ENCODE measurements at places on chromosomes 2 and 18.

- H3K36me3 ChIP-seq = no peaks in the 10 kb centered on the region
- H3K27ac ChIP-seq = no peak overlapping the region
- no peaks in the 10 kb centered on the region for H3K4me1 ChIP-seq
- no peaks in the 10 kb centered on the region for H3K27me3 ChIP-seq
Observed at GRCh38 chr18:43863180-43863579, 585.9 kb upstream of the SYT4 start.

GRCh38 chr2:84653302-84653701, 137.0 kb downstream of the DNAH6 start:
- no peak overlapping the region for H3K27ac ChIP-seq
- no peak overlapping the region for H3K4me3 ChIP-seq
- no peaks in the 10 kb centered on the region for H3K4me1 ChIP-seq
- no peaks in the 10 kb centered on the region for H3K27me3 ChIP-seq

DNA sequence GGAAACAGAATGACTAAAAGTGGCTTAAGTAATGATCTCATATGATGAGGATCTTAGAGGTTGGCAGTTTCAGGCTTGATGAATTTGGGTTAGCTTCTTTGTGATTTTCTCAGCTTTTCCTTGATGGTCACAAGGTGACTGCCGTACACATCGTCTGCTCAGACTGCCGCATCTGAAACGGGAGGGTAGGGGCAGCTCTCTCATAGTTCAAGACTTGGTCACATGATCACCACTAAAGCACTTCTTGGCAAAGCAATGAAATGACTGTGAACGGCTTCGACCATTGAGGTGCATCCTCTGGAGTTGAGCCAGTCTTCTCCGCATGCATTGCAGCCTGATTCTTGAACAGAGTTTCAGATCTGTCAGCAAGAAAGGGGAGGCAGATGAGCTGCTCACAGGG, 43.8 kb downstream of the LPIN1 start:
- no peaks in the 10 kb centered on the region for H3K27me3 ChIP-seq
- H3K36me3 ChIP-seq = no peaks in the 10 kb centered on the region
- H3K27ac ChIP-seq = no peak overlapping the region
- no peak for DNase-seq
- H3K4me3 ChIP-seq = no peak overlapping the region

- H3K27ac ChIP-seq = no peak overlapping the region
- H3K4me3 ChIP-seq = no peak overlapping the region
- no peak for DNase-seq
- H3K4me1 ChIP-seq = peaks cover 14% of the 10 kb centered on the region
Observed at GRCh38 chr18:9809697-9810096, 76.1 kb upstream of the TXNDC2 start.

DNA sequence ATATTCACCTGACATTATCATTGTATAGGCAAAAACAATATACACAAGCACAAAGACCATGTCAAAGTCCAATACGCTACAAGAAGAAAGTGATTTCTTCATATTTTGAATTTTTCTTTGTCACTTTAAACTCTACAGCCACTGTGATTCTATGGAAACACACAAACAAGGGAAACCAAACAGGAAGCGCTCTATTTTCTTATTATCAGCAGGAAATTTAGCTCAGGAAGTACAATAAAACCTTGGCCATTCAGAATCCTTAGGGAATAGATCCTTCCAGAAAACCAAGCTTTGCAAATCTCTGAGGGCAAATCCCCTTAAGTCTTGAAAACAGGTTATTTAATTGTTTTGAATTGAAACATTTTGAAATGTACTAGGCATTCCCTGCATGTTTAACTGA, 336.2 kb downstream of the EPHA4 start:
- H3K27ac ChIP-seq = no peak overlapping the region
- no peak overlapping the region for H3K4me3 ChIP-seq
- DNase-seq = no peak

DNA sequence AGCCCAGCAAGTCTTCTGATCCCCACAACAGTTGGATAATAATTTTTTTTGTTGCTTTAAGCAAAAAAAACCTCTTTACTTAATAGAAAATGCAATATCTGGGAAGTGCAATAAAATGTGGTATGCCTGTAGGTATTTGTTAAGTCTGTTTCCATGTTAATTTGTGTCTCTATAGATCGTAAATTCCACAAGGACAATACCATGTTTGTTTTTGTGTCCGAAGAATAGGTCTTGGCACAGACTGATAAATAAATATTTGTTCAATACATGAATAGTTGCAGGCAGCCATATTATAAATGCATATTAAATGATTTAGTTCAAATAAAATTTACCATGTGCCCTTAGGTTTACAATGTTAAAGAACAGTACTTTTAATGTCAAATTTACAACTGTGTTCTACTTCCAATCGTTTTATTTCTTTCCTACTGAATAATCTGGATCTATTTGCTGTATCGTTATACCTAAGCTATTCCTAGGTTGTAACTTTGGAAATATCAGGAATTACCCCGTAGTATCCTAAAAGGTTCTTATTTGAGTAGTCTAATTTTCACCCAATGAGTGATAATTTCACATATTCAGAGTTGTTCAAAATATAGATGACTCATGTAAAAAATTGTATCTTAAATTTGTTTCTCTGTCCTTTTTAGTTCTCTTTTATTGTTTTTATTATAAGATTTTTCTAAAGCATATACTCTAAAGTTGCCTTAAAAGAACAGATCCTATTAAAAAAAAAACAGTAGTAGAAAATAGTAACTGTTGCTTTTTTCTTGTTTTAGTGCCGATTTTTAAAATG, 151.8 kb downstream of the EHBP1 start:
- peaks cover 24% of the 10 kb centered on the region for H3K36me3 ChIP-seq
- DNase-seq = no peak
- no peak overlapping the region for H3K4me3 ChIP-seq
- H3K27ac ChIP-seq = no peak overlapping the region
- no peaks in the 10 kb centered on the region for H3K27me3 ChIP-seq

DNA sequence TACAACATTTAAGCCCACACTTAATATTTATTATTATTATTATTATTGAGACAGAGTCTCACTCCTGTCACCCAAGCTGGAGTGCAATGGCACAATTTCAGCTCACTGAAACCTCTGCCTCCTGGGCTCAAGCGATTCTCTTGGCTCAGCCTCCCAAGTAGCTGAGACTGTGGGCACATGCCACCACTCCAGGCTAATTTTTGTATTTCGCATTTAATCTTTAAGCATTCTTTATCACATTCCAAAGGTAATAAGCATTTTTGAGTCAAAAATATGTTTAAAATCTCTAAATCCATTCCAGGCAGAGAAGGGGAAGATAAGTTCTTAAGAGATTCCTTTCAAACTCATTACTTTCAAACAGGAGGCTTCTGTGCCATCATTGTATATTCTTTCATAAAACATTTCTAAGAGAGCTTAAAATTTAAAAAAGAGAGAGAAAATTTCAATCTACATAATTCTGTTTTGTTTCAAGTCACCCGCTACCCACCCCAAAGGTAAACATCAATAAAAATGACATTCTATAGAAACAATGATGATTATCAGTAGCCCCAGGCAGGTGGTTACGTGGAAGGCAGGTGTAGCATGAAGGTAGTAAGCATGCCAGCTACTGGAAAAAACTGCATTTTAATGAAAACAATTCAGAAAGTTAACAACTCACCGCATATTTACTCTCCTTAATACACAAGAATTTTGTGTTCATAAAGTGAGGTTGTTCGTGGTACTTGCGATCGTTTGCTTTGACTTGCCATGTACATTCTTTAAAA, 84.4 kb upstream of the NARS1 start:
- H3K36me3 ChIP-seq = no peaks in the 10 kb centered on the region
- no peak overlapping the region for H3K4me3 ChIP-seq
- peaks cover 7% of the 10 kb centered on the region for H3K4me1 ChIP-seq
- no peak for DNase-seq
- no peak overlapping the region for H3K27ac ChIP-seq
- H3K27me3 ChIP-seq = no peaks in the 10 kb centered on the region

GRCh38 chr2:27263287-27264252, 723 bp upstream of the SLC30A3 start:
- peak overlapping the region; percentile 84 for H3K4me3 ChIP-seq
- H3K27me3 ChIP-seq = peaks cover 13% of the 10 kb centered on the region
- no peak overlapping the region for H3K27ac ChIP-seq
- no peak for DNase-seq
- no peaks in the 10 kb centered on the region for H3K36me3 ChIP-seq
- peaks cover 37% of the 10 kb centered on the region for H3K4me1 ChIP-seq

DNA sequence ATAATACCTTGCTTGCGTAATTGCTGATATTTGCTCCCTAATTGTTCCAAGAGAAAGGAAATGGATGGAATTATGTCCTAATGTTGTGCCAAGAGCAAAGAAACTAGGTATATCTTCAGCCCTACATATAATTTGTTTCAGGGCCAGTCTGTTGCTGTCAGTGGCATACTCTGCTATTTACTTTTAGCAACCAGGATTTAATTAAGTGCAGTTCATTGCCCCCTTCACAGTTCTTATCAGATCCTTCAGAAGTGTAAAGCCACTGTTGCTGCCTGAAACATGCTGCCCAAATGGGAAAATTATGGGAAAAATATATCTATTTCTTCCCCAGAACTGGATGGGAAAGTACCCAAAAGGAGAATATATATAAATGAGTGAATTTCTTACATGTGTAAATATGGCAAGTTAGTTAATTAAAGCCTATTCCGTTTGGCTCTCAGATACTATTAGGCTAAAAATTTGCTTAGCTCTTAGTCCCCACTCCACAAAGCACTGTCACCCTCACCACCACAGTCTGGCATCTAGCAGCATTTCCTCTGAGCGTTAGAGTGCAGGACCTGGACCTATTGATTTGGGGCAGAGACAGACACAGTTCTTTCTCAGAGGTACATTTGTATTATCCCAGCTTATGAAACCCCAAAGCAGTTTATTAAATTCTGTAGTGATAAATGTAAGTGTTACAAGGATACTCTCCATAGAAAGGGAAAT, 72.8 kb upstream of the DTNA start:
- H3K4me1 ChIP-seq = no peaks in the 10 kb centered on the region
- H3K27ac ChIP-seq = no peak overlapping the region
- no peak for DNase-seq

DNA sequence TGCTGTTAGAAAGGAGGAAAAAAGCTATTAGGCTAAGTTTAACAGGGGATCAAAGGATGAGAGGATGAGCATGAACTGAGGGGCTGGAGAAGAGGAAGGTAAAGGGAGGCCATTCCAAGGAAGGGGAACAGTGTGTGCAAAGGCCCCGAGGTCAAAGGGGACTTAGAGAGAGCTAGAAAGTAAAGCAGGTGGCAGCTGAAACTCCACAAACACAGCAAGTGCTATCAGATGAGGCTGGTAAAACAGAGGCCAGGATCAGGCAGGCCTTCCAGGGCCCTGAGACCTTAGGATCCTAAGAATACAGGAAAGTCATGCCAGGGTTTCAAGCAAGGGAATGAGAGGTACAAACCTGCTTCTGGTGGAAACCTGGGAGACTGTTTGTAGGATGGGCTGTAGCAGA, 5.8 kb downstream of the HDAC4 start:
- H3K4me1 ChIP-seq = peaks cover 20% of the 10 kb centered on the region
- H3K27ac ChIP-seq = no peak overlapping the region
- DNase-seq = no peak

GRCh38 chr2:108988076-108988795, 784 bp downstream of the EDAR start:
- H3K36me3 ChIP-seq = no peaks in the 10 kb centered on the region
- no peak for DNase-seq
- peaks cover 8% of the 10 kb centered on the region for H3K27me3 ChIP-seq
- no peak overlapping the region for H3K4me3 ChIP-seq
- H3K27ac ChIP-seq = no peak overlapping the region

DNA sequence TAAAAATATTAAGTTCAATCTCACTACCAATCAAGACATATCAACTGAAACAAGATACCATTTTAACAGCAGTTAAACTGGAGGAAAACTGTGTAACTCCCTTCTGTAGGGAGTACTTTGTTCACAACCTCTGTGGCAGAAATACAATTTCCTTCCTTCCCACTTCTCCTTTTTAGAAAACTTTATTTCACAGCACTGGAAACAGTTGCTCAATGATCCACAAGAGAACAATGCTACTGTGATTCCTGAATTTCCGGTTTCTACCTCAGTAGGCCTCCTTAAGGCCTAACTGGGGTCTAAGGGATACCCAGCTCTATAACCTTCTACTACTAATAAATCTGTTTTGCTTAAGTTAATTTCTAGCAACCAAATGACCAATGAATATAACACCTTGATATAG, 14.1 kb downstream of the TLK1 start:
- no peak for DNase-seq
- H3K4me3 ChIP-seq = no peak overlapping the region
- no peak overlapping the region for H3K27ac ChIP-seq
- no peaks in the 10 kb centered on the region for H3K4me1 ChIP-seq
- no peaks in the 10 kb centered on the region for H3K27me3 ChIP-seq

- no peak overlapping the region for H3K27ac ChIP-seq
- H3K27me3 ChIP-seq = no peaks in the 10 kb centered on the region
Observed at GRCh38 chr18:54192415-54192814, 32.1 kb downstream of the MBD2 start.

DNA sequence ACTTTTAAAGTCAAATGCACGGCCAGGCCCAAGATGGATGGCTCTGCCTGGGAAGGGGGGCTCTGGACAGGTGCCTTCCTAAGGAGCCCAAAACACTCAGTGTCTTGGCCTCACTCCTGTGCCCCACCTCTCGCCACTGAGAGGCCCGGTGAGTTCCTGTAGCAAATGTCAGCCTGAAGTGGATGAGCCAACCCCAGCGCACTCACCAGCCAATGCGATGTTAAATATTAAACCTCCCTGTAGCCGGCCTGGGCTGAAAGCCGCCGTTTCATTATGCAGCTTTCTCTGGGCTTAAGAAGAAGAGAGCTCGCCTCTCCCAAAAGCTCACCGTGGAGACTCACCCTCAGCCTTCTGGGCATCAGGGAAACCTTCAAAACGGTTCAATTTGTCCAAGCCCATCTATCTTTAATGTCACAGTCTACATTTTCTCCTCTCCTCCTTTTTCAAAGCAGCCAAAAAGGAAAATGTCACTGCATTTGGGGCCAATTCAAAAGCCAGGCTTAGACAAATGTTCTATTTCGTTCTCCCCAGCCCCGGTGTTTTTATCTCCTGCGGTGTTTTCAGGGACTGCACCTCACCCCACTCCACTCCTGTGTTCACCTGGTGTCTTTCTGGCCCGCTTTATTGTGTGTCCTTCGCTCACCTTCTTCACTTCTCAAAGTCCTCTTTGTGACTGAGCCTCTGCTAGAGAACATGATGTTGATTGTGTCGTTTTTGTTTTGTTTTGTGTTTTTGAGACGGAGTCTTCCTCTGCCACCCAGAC, 124.0 kb downstream of the NRP2 start:
- H3K36me3 ChIP-seq = no peaks in the 10 kb centered on the region
- H3K4me1 ChIP-seq = no peaks in the 10 kb centered on the region
- 0 out of 2 replicates have a peak, but pooled peaks cover 5% of the 10 kb centered on the region for H3K27me3 ChIP-seq

- no peak for DNase-seq
- H3K36me3 ChIP-seq = no peaks in the 10 kb centered on the region
- H3K4me1 ChIP-seq = no peaks in the 10 kb centered on the region
- H3K27ac ChIP-seq = no peak overlapping the region
- H3K27me3 ChIP-seq = no peaks in the 10 kb centered on the region
Observed at GRCh38 chr18:62438018-62438329, 84.9 kb upstream of the ZCCHC2 start.

GRCh38 chr2:174780191-174780840, 16.0 kb upstream of the CHRNA1 start:
- H3K36me3 ChIP-seq = no peaks in the 10 kb centered on the region
- no peak overlapping the region for H3K27ac ChIP-seq
- no peak overlapping the region for H3K4me3 ChIP-seq
- H3K27me3 ChIP-seq = no peaks in the 10 kb centered on the region
- DNase-seq = no peak

Measured in HCT116 (cell line).